ENCODE measurements at places on chromosomes 13 and 19.

- DNase-seq, result no peak
These were observed 15.9 kb upstream of the DNAJC3 start for GRCh38 chr13:95660981-95661581.

DNA sequence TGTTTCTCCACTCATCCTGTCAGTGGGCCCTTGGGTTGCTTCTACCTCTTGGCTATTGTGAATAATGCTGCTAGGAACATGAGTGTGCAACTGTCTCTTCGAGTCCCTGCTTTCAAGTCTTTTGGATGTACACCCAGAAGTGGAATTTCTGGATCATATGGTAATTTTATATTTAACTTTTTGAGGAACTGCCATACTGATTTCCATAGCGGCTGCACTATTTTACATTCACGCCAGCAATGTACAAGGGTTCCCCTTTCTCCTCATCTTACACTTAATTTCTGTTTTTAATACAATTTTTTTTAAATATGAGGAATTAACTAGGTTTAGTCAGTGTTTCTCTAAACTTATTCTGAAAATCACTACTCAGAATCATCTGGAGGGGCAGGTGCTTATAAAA is 24.2 kb upstream of the SLC46A3 start:
- no peak for DNase-seq

DNA sequence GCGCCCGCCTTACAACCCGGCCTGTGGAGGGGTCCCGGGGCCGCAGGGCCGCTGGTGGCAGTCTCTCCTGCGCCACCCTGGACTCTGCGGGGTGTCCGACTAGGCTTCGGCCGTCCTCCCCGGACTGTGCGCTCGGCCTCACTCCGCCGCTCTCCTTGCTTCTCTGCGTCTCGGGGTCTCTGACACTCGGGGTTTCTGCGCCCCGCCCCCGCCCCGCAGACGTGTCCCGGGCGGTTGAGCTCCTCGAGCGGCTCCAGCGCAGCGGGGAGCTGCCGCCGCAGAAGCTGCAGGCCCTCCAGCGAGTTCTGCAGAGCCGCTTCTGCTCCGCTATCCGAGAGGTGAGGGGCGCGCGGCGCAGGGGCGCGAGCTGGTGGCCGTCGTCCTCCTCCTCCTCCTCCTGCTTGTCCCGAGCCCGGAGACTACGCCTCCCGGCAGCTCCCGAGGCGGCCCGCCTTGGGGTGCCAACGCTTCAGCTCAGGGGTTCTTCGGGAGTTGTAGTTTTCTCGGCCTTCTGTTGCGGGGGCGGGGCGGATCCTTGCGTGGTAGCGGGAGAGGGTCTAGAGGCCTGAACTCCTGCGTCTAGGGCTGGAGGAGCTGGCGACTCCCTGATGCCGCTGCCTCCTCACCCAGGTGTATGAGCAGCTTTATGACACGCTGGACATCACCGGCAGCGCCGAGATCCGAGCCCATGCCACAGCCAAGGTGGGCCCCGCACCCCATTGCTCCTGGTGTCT is 627 bp downstream of the LIN7B start:
- no peak for DNase-seq

- no peak for DNase-seq
These were observed 541 bp downstream of the ELF1 start for GRCh38 chr13:41018602-41018948.

- no peak for DNase-seq
These were observed 4.8 kb downstream of the TNFSF9 start for GRCh38 chr19:6535558-6536137.

- DNase-seq, result no peak
These were observed 28.7 kb upstream of the KCTD15 start for GRCh38 chr19:33767898-33768413.

- no peak for DNase-seq
These were observed 47.6 kb downstream of the TEX29 start for GRCh38 chr13:111368091-111368490.

DNA sequence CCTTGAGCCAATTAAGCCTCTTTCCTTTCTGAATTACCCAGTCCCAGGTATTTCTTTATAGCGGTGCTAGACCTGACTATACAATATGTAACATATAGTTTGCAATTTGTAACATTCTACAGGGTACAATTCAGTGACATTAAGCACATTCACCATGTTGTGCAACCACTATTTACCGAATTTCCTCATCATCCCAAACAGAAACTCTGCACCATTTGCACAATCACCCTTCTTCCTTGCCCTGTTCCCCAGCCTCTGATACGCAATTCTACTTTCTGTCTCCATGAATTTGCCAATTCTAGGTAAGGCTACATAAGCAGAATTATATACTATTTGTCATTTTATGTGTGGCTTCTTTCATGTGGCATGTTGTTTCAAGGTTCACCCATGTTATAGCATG is 13.7 kb upstream of the SIGLEC10 start:
- DNase-seq, result no peak

DNA sequence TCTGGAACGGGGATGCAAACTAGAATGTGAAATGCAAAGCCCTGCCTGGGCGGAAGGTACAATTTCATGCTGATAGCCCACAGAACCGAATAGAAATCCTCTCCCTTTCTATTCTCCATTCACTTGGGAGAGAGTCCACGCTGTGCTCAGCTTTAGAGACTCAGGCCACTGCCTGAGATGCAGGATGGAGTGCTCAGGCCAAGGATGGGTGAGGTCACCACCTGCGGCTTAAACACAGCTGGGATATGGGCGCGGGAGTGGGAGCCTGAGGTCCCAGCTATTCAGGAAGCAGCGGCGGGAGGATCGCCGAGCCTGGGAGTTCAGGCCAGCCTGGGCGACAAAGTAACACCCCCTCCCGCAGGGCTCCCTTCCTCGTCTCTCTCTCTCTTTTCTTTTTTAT is 446 bp upstream of the ZNF83 start:
- DNase-seq, result no peak

DNA sequence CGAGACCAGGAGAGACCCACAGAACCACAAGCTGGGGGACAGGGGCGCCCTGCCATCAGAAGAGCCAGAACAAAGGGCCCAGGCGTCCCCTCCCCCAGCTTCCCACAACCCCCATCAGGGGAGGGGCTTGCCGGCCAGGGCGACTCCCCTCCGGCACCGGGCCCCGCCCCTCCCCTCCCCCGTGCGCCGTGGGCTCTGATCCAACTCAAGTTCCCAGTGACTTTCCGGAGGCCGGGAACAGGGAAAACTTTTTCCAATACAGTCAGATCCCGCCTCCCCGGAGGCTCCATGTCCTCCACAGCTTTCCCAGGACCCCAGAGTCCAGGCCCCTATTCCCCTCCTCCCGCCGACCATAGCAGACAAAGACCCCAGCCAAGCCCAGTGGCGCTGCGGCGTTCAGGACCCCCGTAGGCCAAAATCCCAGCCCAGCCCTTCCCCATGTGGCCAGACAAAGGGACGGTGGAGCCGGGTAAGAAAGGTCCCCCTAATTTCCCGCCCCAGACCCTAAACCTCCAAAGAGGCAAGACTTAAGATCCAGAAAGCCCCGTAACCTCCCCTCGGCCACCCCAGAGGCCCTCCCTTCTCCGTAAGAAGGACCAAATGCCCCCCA is 673 bp downstream of the TEAD2 start:
- DNase-seq, result peak; percentile 63

- no peak for DNase-seq
These were observed 329.7 kb downstream of the NDFIP2 start for GRCh38 chr13:79810669-79811068.

- no peak for DNase-seq
These were observed 13.9 kb downstream of the TTYH1 start for GRCh38 chr19:54429176-54429495.

DNA sequence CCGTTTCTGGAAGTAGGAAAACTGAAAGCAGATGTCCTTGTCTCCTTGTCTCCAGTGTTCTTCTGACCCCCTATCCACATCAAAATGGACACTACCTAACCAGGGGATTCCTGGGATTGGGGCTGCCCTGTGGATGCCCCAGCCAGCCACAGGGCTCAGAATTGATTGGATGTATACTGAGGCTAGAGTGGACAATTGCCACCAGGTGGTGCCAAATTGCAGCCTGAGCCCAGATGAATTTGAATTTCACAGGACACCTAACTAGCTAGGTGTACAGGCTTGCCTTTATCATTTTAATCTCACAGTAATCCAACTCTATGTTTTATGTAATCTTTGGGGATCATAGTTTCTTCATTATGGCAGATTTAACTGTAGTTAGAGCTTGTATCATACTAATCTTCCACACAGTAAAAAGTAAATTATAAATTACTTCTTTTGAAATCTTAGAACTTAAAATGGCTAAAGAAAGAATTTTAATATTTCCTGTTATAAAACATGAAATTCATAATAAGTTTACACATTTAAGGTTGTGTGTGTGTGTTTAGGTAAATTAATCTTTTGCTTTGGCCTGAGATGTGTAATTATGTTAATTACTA is 58.0 kb downstream of the PIBF1 start:
- DNase-seq, result peak; percentile 14

Data from HFF-Myc (cell line).